ENCODE measurements at places on chromosomes 2 and 18. TPM values are rescaled to one million over a fixed set of nuclear protein-coding genes. Genes with fewer than 3 reads are reported as not detected.

EMILIN1 gene
- 1.3 TPM for polyA plus RNA-seq

ACKR3 gene
- polyA plus RNA-seq, result 0.74 TPM

LINC00305 gene
- polyA plus RNA-seq, result not detected

FER1L5 gene
- polyA plus RNA-seq, result 0.28 TPM

TYMS gene
- polyA plus RNA-seq, result 1.9 TPM

KYNU gene
- polyA plus RNA-seq, result 0.18 TPM

REEP1 gene
- polyA plus RNA-seq, result 121 TPM

SLC19A3 gene
- polyA plus RNA-seq, result 2.9 TPM

SPEG gene
- 58.3 TPM for polyA plus RNA-seq

NDUFAF7 gene
- polyA plus RNA-seq, result 127 TPM

C2orf72 gene
- 37.7 TPM for polyA plus RNA-seq

CAMKMT gene
- 5.1 TPM for polyA plus RNA-seq

CPS1 gene
- 0.25 TPM for polyA plus RNA-seq

TRAK2 gene
- polyA plus RNA-seq, result 19.6 TPM

PLA2R1 gene
- polyA plus RNA-seq, result 0.94 TPM

CPSF3 gene
- 56.0 TPM for polyA plus RNA-seq

ZNF396 gene
- 0.92 TPM for polyA plus RNA-seq

TLX2 gene
- polyA plus RNA-seq, result not detected
